ENCODE measurements at places on chromosomes 7 and 10.
A peak's percentile ranks its signal among the peaks of the same experiment; 100 is the strongest.

DNA sequence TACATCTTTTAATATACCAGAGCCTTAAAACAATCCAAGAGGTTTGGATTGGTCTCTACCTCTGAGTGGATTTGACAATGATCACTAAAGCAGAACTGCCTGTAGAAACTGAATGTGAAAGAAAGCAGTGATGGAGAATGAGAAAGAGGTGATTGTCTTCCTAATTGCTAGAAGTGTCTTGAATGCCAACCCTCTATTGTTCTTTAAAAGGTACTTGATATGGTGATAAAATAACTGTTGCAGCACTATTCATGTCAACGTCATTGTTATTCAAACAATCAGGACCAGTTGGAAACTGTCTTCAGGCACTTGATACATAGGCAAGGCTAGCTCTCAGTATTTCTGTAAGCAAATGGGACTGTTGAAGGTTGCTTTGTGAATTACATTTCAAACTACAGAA lies 47.9 kb upstream of the ITPRID1 start:
- no peak for DNase-seq

- no peak for DNase-seq
These were observed 171.2 kb downstream of the SGMS1 start for GRCh38 chr10:50452603-50453002.

DNA sequence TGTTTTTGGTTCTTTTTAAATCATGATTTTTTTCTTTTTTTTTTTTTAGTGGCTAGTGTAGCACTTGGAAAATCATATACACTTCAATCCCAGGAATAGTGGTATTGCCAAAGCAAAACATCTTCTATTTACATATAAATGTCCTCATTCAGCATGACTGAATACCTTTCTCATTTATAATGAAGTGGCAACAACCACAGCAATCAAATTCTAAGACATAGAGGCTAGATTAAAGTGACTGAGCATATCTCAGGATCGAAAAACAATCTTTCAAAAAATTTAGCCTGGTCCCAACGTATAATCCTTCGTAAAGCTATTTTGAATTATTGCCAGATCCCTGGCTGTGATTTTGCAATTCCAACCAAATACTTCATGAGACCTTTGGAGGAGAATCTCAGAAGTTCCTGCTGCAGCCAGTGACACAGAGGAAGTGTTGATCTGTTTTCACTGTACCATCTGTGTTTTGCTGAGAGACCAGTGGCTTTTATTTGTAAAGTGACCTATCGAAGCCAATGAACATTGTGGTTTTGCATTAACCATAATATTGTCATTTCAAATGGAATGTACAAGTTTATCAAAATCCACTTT lies 29.8 kb upstream of the SP8 start:
- DNase-seq, result no peak

DNA sequence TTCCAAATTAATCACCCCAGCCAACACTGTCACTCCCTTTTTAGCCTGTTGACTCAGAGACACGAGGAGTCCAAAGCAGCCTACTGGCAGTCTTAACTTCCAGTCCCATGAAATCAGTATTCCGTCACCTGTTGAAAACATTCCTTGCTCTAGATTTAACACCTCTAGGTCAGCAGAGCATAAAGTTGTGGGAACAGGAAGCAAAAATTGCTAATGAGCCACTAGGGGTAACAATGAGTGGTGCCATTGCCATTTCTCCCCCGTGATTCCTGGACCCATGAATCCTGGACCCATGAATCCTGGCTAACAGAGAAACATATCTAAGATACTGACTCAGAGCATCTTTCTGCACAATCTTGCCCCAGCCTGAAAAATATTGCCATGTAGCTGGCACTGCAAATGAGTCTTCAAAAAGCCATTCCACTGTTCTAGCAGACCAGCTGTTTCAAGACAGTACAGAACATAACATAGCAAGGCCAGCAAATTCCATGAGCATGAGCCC lies 252.7 kb upstream of the PTER start:
- no peak for DNase-seq

- DNase-seq, result peak; percentile 66
These were observed 6.8 kb upstream of the GATA3 start for GRCh38 chr10:8047452-8048280.

DNA sequence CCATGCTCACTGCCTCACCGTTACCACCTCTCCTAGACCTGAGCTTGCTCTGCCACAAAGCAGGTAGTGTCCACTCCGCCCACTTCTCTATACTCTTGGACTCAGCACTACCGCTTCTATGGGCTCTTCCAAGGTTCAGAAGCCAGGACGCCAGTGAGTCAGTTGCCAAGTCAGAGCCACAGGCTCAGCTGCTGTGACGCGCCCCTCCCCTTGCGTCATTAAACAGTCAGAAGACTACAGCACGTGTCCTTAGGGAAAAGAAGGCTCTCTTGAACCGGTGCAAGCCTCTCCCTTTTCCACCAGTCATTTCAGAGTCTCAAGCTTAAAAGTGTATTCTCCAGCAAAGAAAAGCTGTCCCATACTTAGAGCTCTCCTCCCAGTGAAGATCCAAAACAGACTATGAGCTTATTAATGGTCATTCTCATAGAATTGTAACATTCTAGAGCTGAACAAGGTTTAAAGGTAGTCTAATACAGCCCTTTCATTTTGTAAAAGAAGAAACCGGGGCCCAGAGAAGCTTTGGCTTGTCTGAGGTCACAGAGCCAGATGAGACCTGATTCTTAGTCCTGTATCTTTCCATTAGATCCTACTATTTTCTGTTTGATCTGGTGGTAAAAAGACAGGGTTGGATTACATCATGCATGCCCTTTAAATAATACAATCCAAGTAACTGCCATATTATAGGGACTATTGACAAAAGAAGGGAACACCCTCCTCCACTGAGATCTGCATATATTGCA lies 40.9 kb upstream of the MET start:
- DNase-seq, result peak; percentile 34

DNA sequence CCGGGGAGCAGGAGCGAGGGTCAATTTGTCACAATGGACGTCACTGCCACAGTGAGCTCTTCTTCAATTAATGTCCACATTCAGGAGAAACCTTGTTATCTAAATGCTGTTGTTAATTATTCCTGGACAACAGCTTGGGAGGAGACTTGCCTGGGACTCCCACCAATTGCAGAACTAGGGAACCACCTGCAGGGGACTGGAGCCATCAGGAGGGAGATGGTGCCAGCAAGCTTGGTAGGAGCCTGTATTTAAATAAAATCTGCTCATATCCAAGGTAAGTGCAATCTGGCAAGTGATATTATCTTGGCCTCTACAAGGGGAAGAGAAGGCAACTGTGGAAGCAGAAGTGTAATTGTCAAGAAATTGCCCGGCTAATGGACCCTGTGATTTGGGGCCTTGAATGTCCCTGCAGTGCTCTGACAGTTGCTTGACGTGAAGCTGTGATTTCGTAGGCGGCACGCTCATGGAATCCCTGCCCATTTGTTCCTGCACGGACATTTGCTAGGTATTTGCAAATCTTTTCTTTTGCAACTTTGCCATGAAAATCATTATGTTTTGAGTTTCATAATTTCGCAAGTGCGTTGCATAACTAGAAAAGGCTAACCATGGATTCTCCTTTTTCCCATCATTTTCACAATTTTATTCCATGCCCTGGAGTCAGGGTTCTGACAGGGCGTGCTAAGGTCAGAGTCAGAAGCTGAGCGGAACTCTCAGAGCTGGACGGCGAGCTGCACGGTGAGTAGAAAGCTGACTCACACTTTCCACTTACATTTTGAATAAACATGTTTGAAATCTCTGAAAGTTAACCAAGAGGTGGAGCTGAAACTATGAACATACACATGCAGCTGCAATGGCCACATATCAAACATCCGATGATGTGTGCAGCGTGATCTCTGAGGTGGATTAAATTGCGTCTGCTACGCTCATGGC lies 84.9 kb upstream of the TCERG1L start:
- DNase-seq, result no peak

DNA sequence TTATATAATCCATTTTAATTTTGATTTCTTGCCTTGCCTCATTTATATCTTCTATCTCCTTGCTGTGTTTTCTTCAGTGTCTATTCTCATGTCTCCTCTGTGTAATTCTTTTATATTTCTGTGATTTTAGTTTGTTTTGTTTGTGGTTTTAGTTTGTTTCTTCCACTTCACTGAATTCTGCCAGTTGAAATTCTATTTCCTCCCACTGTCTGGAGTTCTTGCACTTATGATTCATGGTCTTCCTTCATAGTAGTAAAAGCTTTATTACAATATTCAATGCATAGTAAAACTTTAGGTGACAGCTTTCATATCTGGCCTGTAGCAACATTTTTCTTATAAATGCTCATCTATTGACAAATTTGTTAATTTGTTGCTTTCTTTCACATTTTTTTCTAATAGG lies 113.3 kb downstream of the MAGI2 start:
- no peak for DNase-seq

GRCh38 chr7:129376778-129377700 lies 57.2 kb upstream of the STRIP2 start:
- DNase-seq, result no peak

DNA sequence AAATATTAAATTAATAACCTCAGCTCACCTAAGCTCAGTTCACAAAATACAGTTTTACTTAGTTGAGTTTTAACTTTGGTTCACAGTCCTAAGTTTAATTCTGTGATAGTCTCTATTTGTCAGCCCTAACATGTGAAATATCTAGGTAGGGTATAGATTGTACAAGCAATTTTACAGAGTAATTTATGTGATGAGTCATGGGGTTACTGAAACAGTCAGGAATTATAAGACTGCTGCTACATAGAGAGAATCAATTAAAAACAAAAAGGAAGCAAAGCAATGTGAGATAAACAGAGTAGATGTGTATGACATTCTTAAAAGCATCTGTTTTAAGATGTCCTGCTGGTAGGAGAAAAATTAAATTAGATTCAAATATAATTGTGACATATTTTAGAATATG lies 1018.2 kb upstream of the KCND2 start:
- DNase-seq, result no peak

GRCh38 chr10:31693491-31693890 lies 235.1 kb downstream of the ARHGAP12 start:
- DNase-seq, result no peak

- DNase-seq, result no peak
These were observed 220.1 kb downstream of the PPP1R3A start for GRCh38 chr7:113698556-113699220.

DNA sequence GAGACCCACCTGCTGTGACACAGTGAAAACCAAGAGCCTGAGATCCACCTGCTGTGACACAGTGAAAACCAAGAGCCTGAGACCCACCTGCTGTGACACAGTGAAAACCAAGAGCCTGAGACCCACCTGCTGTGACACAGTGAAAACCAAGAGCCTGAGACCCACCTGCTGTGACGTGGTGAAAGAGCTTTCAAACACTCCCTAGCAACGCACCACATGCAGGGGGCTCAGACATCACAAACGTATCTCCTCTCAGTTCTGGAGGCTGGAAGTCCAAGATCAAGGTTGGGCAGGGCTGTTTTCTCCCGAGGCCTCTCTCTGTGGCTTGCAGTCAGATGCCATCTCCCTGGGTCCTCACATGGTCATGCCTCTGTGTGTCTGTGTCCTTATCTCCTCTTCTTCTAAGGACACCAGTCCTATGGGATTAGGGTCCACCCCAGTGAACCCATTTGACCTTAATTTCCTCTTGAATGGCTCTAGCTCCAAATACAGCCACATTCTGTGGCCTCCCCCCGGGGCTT lies 43.8 kb downstream of the INSIG1 start:
- no peak for DNase-seq

- no peak for DNase-seq
These were observed 13.1 kb downstream of the PLAU start for GRCh38 chr10:73923935-73924598.

DNA sequence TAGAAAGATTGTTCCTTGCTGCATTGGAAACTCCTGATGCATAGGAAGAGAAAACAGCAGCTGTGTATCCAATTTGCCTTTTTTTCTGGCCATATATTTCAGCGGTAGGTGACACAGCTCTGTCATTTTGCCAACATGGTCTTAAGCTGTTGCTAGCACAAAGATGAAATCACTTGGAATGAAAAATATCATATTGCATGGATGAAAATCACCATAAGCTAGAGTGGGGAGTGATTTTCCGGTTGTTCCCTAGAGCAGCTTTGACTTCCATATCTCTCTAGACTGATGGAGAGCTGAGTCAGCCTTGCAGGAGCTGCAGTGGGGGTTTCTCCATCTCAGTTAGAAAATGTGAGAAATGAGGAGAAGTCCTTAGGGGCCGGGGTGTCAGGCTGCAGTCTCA lies 38.3 kb upstream of the BTBD16 start:
- DNase-seq, result no peak

- DNase-seq, result no peak
These were observed 11.1 kb downstream of the MCU start for GRCh38 chr10:72702868-72703581.

DNA sequence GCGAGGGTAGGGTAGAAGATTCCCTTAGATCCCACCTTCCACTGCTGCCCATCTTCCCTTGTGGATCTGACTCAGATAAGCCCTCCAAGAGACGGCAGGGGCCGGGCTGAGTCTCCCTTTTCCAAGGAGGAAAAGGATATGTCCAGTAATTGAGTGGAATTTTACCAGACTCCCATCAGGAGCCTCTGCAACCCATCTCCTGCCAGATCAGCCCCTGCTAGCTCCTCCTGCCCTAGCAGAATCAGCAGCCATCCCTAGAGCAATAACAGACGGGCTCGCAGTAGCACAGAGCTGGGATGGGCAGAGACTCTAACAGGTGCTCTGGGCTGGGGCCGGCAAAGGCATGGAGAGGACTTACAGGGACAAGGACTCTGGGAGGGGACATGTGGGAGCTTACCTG lies 73.5 kb downstream of the C10orf105 start:
- no peak for DNase-seq

- no peak for DNase-seq
These were observed 48.9 kb upstream of the KDM7A start for GRCh38 chr7:140225562-140226249.

DNA sequence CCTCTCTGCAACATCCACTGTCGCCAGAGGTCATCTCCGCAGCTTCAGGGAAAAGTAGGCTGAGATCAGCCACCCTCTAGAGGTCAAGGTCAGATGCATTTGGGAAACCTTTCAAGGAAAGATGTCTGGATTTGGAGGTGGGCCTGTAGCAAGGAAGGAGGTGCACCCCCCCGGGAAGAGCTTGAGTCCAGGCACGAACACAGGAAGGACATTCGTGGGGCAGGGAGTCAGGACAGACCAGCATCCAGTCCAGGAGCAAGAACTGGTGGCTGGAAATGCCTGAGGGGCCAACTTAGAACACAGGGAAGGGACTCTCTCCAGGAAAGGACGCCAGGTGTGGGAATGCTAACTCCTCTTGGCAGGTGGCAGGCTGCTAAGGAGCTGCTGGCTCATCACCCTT lies 614.1 kb upstream of the MGMT start:
- no peak for DNase-seq

DNA sequence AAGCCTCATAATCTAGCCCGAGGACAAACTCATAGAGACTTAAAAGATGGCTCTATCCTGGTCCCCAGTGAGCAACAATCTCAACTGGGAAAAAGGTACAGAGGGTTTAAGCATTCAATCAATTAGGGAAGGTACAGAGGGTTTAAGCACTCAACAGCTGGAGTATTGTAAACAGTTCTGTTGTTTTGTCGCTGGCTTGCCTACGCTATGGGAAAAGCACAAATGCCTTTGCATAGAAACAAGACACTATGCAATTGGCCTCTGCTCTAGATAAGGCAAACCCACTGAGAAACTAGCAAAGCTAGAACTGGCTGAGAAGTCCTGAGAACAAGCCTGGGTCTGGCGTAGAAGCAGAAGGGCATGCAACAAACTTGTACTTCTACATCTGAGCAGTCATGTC lies 69.3 kb downstream of the GFRA1 start:
- no peak for DNase-seq

GRCh38 chr7:51335057-51335456 lies 18.4 kb upstream of the COBL start:
- DNase-seq, result no peak

GRCh38 chr10:35417313-35417625 lies 81.0 kb downstream of the CCNY start:
- no peak for DNase-seq
